CD14-positive monocyte (primary cell): ENCODE measurements at places on chromosomes 6 and 20. TPM values are rescaled to one million over a fixed set of nuclear protein-coding genes. Genes with fewer than 3 reads are reported as not detected.

ALDH5A1 gene
- 0.04 and 0.05 TPM in 2 replicates for polyA plus RNA-seq

CTNNBL1 gene
- polyA plus RNA-seq, result 83.2 TPM

OR2H1 gene
- polyA plus RNA-seq, result not detected in 2 replicates

ZNF165 gene
- not detected for polyA plus RNA-seq

C20orf96 gene
- polyA plus RNA-seq, result 0.28 TPM

TINAG gene
- polyA plus RNA-seq, result not detected

ADTRP gene
- 0.20 TPM for polyA plus RNA-seq

CLIC5 gene
- not detected for polyA plus RNA-seq

MUC22 gene
- polyA plus RNA-seq, result not detected in 2 replicates

C20orf144 gene
- not detected for polyA plus RNA-seq

TP53TG5 gene
- not detected in 2 replicates for polyA plus RNA-seq

BANF2 gene
- not detected for polyA plus RNA-seq

C6orf52 gene
- 0.52 TPM in 1 of 2 replicates, not detected in the other for polyA plus RNA-seq

ARMH2 gene
- not detected for polyA plus RNA-seq

OXT gene
- polyA plus RNA-seq, result not detected

MOCS1 gene
- polyA plus RNA-seq, result 0.05 TPM

MACROD2 gene
- polyA plus RNA-seq, result not detected

SLPI gene
- 0.71 TPM for polyA plus RNA-seq

DDR1 gene
- polyA plus RNA-seq, result 0.92 and 1.0 TPM in 2 replicates

KIF25 gene
- not detected in 2 replicates for polyA plus RNA-seq

ACOT8 gene
- polyA plus RNA-seq, result 40.9 TPM
